Suprapubic skin (tissue), 4 donors: ENCODE measurements at places on chromosomes 13 and 19.

DNA sequence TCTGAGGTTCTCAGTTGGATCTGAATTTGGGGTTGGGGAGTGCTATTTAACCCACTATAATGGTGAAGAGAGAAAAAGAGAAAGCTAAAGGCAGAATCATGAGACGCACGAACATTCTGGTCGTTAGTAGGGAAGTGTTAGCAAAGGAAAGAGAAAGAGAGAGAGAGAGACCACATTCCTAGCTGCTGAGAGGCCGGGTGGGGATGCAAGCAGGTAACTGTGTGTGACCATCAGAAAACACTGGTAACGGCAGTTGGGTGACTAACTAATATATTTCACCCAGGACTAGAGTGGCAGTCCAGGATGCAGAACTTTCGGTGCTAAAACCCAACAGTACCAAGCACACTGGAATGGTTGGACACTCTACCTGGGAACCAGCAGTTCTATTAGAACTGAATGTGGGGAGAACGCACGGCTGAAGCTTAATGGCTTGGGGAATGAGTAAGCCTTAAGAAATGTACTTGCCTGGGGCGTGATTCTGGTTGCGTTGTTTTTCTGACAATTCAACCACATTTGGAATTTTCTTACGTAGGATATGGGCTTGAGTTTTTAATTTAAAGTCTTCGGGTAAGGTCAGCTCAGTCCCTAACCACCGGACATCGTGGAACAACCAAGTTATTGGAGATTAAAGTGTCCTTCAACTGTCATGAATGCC, 130.2 kb downstream of the DNAJC15 start:
- no peak for DNase-seq

DNA sequence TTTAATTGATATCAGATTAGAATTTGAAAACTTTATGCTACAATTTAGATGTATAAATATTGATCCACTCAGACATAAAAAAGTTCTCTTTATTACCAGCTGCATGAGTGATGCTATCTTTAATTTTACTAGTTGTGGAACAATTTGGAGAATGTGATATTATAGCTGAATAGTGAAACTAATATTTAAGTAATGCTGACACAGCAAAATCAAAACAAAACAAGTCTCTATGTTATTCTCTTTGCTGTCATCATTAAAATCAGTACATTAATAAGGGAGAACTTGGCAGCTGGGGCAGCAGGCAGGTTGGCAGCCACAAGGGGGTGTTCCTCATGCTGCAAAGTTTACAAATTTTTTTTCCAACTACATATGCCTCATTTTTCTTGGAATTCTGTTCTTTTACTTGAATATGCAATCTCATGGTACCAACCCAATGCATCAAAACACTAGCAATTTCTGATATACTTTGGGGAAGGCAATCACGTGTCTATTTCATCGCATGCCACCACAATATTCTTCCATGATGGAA, 585.3 kb downstream of the FGF9 start:
- DNase-seq, result no peak

DNA sequence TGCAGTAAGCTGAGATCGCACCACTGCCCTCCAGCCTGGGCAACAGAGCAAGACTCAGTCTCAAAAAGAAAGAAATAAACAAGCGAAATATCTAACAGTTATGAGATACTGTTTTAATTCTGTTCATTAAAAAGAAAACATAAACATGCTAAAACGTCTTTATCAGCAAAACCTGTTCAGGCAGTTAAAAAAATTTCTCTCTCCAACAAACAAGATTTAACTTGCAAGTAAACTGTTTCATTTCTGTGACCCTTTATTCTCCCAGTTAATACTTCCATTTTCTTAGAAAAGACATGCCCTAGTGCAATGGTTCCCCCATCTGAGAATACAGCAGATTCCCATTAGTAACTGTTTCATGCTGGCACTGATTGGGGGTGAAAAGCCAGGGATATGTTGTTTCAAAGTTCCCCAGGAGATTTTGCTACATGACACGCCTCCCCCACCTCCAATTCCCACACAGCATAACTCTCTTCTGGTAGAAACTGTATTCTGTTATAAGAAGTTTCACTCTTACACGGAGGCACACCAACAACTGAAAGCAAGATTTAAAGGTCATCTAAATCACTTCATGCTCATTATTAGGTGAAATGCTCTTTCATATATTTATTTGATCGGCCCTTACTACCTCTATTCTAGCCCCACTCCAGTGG, 24.4 kb downstream of the ELF1 start:
- no peak for DNase-seq

DNA sequence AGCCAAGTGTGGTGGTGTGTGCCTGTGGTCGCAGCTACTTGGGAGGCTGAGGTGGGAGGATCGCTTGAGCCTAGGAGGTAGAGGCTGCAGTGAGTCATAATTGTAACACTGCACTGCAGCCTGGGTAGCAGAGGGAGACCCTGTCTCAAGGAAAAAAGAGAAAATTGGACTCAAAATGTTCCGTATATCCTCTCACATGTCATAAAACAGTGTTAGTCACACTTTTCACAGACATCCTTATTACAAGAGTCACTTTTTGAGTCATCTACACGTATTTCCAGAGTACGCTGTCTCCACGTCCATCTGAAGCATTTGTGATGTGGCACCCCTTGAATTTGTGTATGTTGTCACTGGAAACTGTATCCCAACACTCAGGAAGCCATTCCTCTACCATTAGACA, 133.0 kb downstream of the SIPA1L3 start:
- no peak for DNase-seq

- DNase-seq, result no peak
Observed at GRCh38 chr13:50366488-50367174, 351.4 kb downstream of the KCNRG start.

DNA sequence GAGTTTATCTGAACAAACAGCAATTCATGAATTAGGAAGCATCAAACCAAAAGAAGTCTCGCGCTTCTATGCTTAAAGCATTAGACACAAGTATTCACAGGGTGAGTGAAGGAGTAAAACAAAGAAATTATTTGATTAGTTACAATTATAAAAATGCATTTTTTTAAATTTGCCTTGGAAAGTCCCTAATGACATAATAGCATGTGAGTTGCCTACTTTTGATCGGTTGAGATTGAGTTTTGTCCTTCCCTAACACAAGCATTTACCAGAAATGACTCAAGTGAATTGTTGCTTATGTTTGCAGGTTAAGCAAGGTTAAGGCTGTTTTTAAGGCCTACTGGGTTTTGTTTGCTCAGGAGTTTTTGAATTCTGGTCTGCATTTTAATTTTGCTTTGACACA, 389 bp upstream of the ZNF649 start:
- DNase-seq, result no peak
